Epithelial cell of esophagus (primary cell): ENCODE measurements at places on chromosomes 5 and 9.
A peak's percentile ranks its signal among the peaks of the same experiment; 100 is the strongest.

DNA sequence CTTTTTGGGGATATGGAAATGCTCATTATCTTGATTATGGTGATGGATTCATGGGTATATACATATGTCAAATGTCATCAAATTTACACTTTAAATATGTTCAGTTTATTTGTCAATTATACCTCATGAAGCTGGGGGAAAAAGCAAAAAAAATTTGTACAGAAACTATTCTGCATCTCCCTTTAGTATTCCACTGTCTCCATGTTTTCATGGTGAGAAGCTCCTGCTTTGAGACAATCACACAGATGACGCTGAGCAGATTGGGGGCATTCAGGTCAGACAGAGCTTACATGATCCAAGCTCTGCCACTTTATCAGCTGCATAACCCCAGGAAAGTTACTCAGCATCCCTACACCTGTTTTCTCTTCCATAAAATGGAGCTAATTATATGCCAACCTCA lies 101.5 kb downstream of the PLPPR1 start:
- no peak for DNase-seq

DNA sequence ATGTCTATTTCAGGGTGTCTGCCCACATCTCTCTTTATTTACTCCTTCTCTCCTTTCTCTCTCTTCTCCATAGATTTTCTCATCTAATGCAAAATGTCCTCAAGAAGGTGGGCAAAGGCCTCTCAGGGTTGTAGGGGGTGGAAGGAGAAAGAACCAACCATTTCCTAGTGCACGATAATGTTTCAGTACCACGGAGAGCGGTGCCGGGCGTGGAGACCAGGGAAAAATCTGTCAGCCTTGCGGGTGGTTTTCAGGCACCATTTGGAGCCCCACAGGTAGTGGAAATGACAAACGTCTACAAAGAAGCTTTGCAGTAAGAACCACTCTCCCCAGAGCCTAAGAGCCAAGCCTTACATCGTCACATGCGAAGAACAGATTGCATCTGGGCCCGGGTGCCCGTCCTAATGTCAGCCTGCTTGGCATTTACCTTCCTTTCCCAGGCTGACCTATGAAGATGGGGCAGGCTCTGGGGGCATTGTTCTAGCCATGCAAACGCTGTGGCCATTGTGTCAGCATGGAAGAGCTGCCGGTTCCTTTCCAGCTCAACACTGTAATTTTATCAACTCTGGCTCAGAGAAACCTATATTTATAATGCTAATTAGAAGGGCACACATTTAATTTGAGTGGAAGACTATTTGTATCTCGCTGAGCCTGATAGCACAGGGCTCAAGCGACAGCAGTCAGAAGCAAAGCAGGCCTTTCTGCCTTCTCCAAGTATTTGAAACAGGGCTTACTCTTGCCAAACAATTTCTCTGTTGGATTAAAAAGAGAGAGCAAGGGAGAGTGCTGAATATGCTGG lies 430.1 kb upstream of the WWC1 start:
- DNase-seq: peak; percentile 30

DNA sequence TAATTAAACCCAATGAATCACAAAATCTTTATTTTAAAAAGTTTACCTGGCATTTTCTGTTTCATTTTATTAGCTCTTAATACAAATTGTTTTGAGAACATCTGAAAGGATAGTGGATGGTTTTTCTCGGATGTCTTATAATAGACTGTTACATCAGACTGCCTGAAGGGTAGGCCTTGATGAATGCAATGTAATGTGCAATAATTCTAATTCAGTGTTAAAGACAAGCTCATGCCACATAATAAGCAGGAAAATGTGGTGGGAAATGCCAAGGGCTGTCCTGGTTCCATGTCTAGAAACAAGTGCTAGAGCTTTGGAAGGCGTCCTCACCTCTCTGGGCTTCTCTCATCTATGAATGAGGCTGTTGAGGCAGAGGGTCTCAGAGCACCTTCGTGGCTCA lies 148.1 kb downstream of the DEPDC1B start:
- no peak for DNase-seq

- DNase-seq: no peak
Observed at GRCh38 chr9:27679338-27679737, 106.1 kb upstream of the C9orf72 start.

DNA sequence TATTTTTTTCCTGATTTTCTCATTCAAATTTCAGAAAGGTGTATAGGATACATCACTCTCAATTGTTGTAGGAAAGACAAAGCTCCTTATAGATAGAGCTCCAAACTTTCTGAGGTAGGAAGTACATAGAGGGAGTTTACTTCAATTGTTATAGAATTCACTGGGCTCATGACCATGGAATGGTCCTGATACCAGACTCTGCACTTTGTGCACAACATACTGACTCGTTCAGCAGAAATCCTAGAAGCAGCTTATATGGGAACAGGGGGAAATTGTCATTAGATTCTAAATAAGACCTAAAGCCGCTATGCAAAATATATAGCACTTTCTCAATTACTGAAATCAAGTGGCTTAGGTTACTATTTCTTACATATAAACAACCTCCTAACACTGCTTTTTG lies 240.5 kb upstream of the TUSC1 start:
- DNase-seq: no peak

DNA sequence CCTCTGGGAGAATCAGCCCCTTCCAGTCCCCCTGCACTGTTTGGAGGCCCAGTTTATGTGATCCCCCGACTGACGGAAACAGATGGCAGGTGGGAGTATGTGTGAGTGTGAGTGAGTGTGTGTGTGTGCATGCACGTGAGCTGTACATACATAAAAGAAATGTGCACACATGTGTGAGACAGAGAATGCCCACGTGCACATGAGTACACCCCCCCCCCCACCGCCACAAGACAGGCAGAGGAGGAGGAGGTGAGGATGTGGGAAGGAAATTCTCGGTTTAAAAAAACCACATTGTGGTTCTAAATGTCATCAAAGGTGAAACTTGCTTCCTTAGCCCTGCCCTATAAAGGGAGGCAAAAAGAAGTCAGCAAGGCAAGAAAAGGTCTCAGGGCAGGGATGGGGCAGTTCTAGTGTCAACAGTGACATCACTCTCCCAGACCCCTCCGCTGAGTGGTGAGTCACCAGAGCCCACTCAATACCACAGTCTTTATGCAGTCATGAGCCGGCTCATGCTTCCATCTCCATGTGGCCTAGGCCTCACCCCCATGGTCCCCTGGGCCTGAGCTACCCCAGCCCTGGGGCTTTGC lies 79.2 kb upstream of the HSPA9 start:
- DNase-seq: no peak

DNA sequence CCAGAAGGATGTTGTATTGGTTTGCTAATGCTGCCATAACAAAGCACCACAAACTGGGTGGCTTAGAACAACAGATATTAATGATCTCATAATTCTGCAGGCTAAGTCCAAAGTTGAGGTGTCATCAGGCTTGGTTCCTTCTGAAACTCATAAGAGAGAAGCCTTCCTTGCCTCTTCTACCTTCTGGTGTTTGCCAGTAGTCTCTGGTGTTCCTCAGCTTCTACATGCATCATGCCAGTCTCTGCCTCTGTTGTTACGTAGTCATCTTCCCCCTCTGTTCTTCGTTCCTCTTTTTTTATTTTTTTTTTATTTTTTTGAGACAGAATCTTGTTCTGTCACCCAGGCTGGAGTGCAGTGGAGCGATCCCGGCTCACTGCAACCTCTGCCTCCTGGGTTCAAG lies 61.8 kb downstream of the LRRC70 start:
- no peak for DNase-seq

DNA sequence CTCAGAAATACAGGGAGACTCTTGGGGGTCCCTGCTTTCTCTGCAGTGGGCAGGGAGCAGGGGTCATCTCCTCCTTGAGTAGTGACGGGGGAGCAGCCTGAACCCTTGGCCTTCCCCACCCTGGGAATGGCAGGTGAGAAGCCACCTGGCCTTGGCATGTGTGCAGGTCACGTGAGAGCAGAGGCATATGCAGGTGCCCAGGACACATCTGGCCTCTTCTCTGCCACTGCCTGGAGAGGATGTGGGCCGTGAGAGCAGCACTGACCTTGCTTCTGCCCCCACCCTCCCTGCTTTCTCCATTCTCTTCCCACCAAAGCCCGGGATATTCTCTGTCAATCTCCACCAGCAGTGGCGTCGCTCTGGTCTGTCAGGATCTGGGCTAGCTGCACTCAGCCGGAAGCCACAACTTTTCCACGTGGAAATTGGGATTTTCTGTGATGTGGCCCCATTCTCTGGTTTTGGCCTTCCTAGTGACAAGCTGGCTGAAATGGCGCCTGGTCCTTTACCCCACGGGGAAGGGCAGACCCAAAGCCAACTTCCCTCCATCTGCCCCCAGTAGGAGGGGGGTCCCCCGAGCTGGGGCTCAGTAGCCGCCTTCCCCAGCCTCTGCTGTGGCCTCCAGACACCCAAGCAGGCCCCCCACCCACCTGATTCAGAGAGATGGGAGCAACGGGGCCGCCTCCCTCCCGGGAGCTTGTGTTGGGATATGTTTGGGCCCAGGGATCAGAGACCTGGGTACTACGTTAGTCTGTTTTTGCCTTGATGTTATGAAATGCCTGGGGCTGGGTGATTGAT lies 70.4 kb upstream of the FCN1 start:
- no peak for DNase-seq

DNA sequence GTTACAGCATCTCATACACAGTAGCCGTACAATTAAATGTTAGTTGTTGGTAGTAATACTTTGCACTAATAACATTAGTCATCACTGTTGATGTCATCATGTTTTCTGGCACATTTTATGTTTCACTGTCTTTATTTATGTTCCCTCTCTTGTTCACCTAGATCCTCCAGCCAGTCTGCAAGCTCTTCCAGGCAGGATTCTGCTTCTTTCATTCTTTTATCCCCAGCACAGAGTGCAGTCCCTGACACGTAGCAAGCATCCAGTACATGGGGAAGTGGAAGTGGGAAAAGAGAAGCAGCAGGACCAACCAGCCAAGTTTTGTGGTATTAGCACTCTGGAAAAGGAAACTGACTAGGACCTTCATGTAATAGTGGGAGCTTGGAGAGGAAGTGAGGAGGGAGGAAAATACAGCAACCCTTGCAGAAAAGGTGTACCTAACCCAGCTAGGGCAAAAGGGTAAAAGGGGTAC lies 89.7 kb upstream of the SLC44A1 start:
- DNase-seq: peak; percentile 75

DNA sequence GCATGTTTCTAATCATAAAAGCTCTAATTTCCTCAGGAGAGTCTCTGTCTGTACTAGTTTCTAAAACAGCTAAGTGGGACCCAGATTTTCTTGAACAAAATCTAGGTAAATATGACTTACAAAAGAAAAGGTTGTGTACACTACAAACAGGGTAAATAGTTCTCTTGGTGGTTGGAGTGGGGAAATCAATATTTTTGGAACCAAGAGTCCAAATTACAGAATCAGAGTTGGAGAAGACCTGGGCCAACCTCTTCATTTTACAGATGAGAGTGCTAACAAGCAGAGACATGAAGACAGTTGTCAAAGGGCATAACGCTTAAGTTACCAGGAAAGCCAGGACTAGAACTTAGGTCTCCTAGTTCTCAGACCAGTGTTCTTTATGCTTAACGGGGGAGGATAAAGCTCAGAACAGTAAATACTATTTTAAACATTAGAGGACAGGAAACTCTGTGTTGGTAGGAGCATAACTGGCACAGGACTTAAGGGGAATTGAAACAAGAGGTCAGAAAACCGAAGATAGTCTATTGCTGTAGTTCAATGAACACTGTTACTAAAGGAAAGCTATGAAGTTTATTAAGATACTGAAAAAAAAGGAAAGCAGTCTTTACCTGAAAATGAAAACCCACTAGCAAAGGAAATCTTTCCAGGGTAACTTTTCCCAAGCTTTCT lies 9.3 kb upstream of the GOLGA1 start:
- no peak for DNase-seq

DNA sequence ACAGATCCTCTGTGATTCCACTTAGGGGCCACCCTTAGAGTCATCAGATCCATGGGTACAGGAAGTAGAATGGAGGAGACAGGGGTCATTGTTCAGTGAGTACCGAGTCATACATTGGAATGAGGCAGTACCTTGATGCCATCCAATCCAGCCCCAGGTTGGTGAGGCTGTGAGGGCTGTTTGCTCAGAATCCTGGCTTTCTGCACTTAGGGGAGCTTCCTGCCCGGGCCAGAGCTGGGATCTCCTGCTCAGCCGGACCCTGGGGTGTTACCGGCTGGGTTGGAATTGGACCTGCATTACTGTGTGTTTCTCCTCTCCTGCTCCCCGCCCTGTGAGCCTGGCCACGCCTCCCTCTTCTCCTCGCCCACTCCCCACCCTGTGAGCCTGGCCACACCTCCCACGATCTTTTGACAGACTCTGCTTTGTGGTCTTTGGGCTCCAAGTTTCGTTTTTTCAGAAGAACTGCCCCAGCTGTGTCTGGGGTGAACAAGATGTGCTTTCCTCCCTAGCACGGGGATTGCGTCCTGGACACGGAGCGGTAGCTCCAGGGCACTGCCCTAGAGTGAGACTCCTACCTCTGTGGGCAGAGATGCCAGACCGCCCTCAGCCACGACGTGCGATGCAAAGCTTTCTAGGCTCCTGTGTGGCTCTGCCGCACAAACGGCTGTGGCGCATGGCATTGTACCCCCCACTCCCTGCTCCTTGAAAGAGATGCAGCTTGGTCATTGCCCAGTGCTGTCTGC lies 15.4 kb downstream of the TRAF2 start:
- peak; percentile 93 for DNase-seq

GRCh38 chr5:80041527-80041926 lies 6.4 kb downstream of the THBS4 start:
- DNase-seq: no peak

- DNase-seq: peak; percentile 97
Observed at GRCh38 chr5:37668524-37669047, 171.3 kb downstream of the GDNF start.

- no peak for DNase-seq
Observed at GRCh38 chr5:45491368-45491767, 204.8 kb downstream of the HCN1 start.

DNA sequence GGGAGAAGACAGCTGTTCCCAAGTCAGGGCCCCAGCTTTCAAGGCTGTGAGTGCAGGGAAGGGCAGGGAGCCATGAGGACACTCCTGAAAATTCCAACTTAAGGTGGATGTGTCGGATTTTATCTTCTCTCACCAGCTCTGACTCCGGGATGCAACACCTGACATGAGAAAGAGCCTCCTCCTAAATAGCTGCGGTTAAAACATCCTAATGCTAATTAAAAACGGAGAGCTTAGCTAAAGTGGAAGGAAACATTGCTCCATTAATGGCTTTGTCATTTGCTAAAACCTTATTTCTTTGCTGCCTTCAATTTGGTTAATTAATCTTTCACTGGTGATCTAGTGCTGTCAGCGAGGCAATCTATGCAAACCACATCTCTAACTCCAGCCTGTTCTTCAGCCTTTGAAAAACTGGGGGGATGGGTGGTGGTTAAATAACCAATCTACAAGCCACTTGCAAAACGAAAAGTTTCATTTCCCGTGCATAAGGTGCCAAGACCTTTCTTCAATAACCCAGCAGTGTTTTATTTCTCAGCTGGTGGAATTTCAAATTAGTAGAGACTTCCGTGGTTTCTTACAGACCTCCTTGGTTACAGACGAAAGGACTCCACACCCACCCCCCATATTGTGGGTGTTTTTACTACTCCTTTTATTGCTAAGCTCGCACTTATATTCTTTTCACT lies 379.6 kb downstream of the MLLT3 start:
- no peak for DNase-seq
